Ovary (tissue), 10 donors: ENCODE measurements at places on chromosomes 16 and 17.

GRCh38 chr16:3665508-3665907 is 11.0 kb downstream of the DNASE1 start:
- DNase-seq = no peak

DNA sequence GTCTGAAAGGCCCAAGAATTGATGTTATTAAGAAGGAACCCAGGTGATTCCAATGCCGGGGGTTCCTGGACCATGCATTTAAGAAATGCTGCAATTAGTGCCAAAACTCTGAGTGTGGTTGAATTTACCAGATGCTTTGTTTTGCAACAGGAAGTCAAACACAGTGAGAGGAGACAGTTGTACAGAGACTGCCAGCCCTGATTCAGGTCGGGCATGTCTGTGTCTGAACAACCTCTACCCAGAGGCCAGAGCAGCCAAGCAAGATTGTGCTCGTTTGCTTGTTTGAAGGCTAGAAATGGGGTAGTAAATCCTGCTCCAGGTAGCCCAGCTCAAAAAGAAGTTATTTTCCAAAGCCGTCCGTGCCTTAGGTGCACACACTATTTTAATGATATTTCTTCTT is 412.4 kb upstream of the ERCC4 start:
- DNase-seq = no peak

DNA sequence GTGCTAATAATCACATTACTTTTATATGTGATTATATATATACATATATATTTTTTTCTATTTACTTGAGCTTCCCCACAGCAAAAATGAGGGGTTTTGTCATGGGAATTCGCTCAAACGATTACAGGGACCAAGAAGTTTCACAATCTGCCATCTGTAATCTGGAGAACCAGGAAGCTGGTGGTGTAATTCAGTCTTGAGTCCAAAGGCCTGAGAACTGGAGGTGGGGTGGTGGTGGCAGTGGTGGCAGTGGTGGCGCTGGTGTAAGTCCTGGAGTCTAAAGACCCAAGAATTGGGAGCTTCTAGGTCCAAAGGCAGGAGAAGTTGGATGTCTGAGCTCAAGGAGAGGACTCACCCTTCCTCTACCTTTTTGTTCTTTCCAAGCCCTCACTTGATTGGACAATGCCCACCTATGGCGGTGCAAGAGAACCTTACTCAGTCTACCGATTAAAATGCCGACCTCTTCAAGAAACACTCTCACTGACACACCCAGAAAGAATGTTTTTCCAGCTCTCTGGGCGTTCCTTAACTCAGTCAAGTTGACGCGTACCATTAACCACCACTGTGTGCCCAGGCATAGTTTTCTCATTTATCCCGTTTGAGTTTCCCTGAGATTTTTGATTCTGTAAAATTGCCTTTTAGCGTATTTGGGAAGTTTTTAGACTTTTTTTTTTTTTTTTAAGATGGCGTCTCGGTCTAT is 31.9 kb downstream of the POLR2A start:
- no peak for DNase-seq

GRCh38 chr16:21281698-21282389 is 3.8 kb upstream of the CRYM start:
- no peak for DNase-seq

DNA sequence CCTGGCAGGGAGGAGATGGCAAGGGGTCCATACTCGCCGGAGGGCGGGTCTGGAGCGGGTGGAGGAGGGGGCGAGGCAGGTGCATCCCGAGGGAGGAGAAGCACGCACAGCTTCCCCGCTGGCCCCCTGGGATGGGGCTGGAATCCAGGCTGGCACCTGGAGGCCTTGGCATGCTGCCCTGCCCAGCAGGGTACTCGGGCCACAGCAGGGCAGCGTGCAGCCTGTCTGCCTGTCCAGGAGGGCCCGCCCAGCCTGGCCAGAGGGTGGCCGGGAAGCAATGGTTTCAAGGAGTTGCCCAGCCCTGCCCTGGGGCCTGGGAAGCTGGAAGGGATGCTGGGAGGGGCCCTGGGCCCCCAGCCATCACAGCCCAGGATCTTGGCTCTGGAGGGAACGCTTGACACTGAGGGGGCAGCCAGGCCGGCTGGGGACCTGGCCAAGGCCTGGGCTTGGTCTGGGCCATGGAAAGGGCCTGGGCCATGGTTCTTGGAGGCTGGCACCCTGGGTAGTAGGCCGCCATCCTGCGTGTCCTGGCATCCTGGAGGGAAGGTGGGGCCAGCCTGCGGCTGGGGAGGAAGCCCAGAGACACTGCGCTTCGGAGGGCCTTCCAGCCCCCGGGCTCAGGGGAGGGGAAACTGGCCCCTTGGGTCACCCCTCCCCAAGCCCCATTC is 1.1 kb downstream of the GLIS2 start:
- peak; percentile 62 for DNase-seq

DNA sequence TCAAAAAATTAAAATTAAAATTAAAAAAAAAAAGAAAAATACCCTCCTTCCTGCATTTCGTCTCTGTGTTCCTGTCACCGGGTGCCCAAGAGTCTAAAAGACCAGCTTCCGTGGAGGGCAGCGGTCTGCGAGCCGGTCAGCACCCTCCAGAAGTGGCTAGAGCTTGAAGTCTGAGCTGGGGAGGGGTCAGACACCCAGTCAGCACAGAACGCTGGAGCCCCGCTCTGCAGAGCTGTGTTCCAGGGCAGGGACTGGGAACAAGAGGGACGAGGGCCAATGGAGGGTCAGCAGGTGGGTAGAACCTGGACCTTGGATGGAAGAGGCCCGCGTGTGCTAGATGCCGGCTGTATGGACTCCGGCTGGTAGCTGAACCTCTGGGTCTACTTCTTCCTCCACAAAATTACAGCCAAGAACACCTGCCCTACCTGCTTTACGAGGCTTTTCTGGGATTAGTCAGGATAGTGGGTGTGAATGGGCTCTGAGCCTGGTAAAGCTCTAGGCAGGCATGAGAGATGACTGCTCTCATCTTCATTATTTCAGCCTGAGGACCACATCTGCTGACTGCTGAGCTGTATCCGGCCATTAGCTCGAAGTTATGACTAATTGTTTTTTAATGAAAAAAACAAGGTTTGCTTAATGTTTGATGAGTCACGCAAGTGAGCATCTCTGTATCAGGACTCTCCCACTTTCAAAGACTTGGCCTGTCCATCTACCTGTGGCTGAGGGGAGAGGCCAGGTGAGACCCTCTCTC is 5.9 kb downstream of the TRPV1 start:
- no peak for DNase-seq

DNA sequence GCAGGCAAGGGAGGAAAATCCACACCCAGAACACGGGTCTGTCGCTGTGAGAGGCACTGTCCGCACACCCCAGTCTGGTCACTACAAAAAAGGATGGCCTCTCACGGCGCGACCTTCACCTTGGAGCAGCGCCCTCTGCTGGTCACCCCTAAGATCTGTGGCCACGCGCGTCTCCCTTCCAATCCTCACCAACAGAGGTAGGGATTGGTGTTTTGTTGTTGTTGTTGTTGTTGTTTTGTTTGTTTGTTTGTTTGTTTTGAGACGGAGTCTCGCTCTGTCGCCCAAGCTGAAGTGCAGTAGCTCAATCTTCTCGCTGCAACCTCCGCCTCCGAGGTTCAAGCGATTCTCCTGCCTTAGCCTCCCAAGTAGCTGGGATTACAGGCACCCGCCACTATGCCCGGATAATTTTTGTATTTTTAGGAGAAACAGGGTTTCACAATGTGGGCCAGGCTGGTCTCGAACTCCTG is 15.0 kb upstream of the C17orf58 start:
- DNase-seq = no peak

GRCh38 chr16:48408688-48409087 is 23.5 kb upstream of the SIAH1 start:
- no peak for DNase-seq

DNA sequence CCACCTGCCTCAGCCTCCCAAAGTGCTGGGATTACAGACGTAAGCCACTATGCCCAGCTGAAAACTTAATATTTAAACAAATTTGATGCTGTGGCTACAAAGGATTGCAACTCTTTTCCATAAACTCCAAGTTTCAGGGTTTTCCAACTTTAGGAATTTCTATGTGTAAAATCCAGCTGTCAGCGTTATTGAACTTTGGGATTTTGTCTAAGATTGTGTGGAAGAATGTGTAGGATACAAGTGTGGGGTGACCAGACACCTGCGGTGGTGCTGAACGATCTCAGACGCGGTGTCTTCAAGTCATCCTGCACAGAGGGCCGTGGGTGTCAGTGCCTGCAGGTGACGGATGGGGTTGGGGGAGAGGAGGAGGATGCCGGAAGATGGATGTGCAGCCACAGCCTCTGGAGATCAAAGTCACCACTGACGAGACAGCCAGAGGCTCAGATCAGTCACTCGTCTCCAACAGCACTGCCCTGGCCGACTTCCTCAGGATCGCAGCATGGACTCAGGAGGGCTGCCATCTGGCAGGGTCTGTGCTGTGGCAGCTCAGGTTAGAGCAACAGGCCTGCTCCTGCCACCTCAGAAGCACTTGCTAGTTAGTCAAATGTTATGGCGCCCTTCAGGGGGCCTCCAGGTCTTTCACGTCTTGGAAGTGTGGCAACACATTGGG is 13.0 kb downstream of the ACSF3 start:
- DNase-seq = no peak

- no peak for DNase-seq
Measured at GRCh38 chr16:26524281-26524680, 542.4 kb upstream of the C16orf82 start.

DNA sequence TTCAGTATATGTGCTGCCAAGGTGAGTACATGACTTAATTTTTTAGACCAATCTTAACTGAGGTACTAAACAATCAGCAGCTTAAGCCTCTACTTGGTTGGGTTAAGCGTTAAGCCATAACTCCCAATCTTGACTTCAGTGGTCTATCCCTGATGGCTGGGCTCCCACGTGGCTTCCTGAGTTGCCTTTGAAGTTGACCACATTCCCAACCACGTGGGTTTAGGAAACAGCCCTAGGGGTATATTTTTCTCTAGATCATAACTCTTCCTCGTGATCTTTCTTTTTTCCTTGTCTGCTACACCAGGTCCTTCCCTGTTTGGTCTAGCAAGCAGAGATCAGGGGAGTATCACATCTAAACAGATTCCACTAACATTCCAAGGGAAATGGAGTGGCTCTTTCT is 20.1 kb upstream of the PIRT start:
- no peak for DNase-seq

DNA sequence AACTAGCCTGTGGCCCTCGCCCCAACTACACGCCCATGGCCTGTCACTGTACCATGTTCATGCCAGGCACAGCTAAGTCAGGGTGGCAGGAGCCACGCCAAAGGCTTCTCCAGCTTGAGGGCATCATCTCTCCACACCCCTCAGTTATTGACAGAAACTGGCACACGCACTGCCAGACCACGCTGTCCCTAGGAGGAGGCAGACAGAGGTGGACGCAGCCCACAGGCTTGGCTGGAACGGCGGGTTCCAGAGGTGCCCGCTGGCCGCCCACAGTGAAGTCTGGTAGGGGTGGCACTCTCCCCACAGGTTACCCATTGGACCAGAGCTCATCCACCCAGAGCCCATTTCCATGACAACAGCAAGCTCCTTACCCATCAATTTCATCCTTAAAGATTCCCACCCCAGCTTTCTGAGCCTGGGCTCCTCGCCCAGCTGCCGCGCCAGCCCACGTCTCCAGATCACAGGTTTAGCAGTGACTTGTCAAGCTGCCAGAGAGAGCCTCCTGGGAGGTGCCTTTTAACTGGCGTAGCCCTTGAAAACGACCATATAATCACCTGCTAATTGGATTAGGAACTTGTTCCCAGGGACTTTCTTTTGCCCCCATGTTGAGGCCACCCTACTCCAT is 27.9 kb downstream of the RPRML start:
- no peak for DNase-seq

- DNase-seq = no peak
Measured at GRCh38 chr17:40374821-40375498, 10.4 kb upstream of the GJD3 start.

- no peak for DNase-seq
Measured at GRCh38 chr17:77763023-77763422, 195.5 kb upstream of the TNRC6C start.

GRCh38 chr16:51175081-51175480 is 24.0 kb upstream of the SALL1 start:
- DNase-seq = no peak

DNA sequence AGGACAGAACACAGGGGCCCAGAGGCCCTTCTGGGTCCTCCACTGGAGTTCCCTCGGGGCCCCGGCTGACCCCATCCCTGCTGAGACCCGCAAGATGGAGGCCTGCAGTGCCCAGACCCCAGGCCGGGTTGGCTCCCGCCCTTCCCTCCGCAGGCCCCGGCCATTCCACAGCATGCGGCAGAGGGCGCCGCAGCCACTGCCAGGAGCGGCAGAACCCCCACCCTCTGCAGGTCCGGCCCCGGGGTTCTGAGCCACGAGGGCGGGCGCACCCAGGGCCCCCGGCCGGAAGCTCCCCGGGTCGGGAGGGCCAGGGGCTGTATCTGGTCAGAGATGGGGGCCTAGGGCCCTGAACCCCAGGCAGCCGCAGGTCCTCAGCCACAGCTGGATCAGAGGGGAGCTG is 2.4 kb upstream of the PERCC1 start:
- DNase-seq = no peak

DNA sequence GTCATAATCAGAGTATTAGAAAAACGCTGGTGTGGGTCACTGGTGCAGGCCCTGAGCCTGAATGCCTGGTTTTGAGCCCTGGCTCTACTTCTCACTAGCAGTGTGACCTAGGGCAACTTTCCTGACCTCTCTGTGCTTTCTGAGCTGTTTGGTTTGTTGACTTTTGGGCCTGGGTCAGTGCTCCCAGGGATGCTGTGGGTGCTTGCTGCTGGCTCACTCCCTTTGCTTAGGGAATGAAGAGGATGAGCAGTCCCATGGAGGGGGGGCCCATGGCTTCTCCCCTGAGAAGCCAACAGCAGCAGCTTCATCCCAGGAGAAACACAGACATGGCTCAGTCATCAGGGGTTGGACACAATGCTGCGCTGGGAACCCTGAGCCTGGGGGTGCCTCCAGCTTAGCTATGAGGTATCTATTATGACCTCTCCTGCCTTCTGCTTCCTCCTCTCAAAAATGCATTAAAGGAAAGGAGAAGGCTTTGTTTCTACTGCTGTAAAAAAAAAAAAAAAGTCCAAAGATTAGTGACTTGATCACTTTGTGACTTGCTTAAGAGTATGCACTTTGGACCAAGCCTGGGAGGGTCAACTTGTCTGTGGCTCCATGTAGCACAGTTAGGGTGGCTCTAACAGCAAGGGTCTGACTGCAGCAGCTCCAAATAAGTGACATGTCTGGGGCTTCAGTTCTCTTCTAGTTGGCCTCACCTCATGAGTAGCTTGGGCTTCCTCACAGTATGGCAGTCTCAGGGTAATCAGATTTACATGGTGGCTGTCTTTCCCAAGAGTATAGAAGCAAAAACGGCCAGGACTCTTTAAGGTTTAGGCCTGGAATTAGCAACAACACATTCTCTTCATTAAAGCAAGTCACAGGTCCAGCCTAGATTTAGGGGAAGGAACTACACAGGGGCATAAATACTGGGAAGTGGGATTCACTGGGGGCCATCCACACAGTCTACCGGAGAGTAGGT is 13.0 kb downstream of the NKD1 start:
- DNase-seq = no peak

DNA sequence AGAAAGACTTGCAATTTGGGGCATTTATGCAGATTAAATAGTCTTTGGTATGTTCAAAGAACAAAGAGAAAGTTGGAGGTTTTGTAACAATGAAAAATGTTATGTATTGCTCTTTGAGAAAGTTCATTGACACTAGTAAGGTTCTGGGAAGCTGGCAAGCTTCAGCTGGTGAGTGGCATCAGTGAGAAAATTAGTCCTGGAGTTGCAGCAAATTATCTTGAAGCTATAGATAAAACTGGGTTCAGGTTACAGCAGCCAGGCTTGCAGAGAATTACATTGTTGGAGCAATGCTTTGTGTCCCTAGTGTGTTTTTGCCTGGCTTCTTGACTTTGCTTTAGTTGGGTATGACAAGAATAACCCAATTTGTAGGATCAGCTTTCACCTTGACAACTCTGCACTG is 221.2 kb downstream of the CDH13 start:
- DNase-seq = no peak

- no peak for DNase-seq
Measured at GRCh38 chr17:16101440-16101839, 101.8 kb downstream of the TTC19 start.
